Choroid plexus epithelial cell (primary cell): ENCODE measurements at places on chromosomes 3 and 15.

GRCh38 chr3:136819392-136819730 is 435 bp downstream of the SLC35G2 start:
- peak; percentile 81 for DNase-seq

DNA sequence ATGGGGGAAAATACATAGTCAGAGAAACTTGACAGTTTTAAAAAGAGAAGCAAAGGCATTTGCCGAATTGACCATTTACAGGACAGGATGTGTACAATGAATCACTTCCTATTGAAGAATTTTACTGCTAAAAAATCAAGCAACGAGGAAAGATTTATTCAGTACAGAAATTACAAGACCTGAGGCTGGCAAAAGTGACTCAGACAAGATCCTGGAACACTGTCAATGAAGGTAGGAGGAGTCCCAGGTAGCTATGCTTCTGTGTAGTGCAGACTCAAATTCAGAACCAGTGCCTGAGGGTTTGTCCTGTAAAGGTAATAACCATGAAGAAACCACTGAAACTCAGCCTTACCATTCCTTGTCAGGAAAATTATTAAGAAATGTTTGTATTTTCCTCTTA is 120.9 kb downstream of the ZMAT3 start:
- peak; percentile 29 for DNase-seq

DNA sequence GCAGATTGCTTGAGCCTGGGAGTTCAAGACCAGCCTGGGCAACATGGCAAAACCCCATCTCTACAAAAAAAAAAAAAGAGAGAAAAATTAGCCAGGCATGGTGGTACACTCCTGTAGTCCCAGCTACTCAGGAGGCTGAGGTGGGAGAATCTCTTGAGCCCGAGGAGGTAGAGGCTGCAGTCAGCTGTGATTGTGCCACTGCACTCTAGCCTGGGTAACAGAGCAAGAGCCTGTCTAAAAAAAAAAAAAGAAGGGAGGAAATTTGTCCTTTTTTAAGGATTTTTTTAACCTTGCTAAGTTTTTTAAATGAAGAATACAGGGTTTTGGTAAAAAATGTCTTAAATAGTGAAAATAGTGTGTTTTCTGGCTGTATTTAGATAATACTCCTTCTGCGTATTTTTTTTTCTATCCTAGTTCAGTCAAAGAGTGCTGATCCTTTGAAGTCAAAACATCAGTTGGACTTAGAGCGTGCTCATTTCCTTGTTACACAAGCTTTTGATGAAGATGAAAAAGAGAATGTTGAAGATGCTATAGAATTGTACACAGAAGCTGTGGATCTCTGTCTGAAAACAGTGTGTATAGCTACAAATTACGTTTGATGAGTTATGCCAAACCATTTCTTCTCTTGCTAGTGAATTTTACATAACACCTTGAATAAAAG is 11.1 kb downstream of the CAPN7 start:
- DNase-seq = no peak

DNA sequence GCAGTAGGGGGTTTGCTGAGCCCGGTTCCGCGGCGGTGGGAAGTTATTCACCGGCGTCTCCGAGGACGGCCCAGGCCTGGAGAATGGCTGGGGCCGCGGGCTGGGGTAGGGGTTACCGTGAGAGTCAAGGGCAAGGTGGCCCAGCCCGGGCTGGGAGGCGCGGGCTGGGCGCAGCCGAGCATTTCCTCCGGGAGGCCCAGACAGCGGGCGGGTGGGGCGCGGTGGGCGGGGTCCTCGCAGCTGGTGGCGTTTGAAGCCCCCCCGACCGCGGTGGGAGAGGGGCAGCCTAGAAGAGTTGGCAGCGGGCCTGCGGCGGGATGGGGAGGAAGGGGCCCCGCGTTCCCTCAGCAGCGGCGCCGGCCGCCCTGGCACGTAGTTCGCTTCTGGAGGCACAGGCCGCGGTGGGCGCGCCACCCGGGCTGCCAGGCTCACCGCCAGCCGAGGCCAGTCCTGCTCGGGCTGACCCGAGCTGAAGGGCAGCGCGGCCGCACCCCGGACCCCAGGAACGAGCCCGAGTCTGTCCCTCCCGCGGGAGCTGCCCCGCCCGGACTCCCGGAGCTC is 960 bp upstream of the KLF13 start:
- DNase-seq = no peak

DNA sequence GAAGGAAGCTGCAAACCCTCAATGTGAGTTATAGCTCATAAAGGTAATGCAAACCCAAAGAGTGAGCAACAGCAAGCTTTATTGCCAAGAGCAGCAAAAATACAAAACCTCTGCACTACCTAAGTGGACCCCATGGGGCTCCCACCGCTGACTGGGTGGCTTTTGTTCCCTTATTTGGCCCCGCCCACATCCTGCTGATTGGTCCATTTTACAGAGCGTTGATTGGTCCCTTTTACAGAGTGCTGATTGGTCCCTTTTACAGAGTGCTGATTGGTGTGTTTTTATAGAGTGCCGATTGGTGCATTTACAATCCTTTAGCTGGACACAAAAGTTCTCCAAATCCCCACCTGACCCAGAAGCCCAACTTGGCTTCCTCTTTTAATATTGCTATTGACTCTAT is 154.5 kb upstream of the NSMCE3 start:
- DNase-seq = no peak

GRCh38 chr3:179451265-179452175 is at the start of gene GNB4:
GNB4 (minus strand) TSS chr3:179451470; CDS start chr3:179426200, 25,270 bp downstream.
- peak; percentile 88 for DNase-seq
